ENCODE measurements at places on chromosomes 11 and 22. TPM values are rescaled to one million over a fixed set of nuclear protein-coding genes. Genes with fewer than 3 reads are reported as not detected.

SLC37A4 gene
- total RNA-seq: 10.2 TPM

C11orf97 gene
- total RNA-seq: not detected

DNA sequence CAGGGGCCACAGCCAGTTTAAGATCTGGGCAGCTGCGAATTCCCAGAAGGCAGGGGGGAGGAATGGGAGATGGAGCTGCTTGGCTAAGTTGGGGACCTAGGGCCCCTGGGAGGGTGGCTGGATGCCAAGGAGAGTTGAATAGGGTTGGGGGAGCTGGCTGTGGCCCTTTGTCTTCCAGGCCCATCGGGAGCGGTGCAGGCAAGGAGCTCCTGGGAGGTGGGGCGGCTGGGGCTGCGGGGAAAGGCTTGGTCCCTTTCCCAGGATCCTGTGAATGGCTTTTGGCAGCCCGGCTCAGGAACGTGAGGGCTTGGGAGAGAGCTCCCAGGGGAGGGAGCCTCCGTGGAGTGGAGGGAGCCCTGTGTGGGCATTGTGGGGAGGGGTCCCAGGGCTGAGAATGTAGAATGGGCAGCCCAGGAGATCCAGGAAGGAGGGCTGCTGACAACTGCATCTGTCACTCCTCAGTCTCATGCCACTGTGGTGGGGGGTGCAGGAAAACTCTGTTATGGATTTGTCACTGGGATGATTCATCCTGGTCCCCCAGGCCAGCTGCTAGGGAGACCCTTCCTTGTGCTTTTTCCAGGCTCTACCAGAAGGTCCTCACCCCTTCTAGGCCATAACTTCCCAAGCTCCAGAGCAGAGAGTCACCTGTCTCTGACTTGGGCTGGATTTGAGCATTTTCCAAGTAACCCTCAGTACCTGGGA is 6.0 kb downstream of the FREY1 start:
- no peak for DNase-seq

DNA sequence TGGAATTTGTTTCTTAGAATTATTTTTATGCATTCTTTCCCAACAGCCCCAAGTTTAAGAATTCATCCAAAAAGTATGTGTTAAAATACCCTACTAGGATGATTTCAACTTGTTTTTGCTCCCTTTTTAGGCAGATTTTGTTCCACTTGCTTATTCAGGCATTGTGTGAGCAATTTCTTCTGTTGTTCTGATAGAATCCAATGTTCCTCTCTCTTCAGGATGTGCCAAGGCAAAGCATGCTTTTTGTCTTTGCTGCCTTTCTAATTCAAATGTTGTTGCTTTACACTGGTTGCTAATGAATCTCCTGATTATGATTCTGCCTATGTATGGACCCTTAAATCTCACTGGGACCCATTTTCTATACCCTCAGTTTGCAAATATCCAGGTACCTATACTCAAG is 131.2 kb upstream of the ARHGAP42 start:
- no peak for DNase-seq

DNA sequence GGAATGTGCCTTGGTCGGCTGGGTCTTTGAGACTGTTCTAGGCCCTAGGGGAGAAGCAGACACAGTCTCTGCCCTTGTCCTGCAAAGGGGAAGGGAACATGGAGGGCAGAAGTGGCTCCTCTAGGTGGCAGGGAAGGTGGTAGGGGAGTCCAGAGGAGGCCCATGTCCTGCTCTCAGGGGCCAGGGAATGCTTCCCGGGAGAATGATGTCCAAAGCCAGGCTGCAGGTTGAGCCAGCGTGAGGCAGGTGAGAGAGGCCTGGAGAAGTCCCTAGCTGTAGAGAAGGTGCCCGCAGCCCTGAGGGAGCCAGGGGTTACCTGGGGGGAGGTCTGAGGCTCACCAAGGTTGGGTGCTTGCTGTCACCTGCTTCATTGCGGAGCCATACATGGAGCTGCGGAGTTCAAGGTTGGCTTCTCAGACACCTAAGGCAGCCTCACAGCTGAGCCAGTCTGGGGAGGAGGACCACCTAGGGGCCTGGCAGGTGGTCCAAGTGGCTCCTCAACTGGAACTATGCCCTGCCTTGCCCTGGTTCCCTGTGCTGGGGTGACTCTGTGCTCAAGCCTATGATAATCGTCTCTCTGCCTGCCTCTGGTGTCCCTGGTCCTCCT is 46.1 kb downstream of the SMIM38 start:
- peak; percentile 62 for DNase-seq
